Fibroblast of lung (primary cell): ENCODE measurements at places on chromosomes 5 and 9.
A peak's percentile ranks its signal among the peaks of the same experiment; 100 is the strongest.

DNA sequence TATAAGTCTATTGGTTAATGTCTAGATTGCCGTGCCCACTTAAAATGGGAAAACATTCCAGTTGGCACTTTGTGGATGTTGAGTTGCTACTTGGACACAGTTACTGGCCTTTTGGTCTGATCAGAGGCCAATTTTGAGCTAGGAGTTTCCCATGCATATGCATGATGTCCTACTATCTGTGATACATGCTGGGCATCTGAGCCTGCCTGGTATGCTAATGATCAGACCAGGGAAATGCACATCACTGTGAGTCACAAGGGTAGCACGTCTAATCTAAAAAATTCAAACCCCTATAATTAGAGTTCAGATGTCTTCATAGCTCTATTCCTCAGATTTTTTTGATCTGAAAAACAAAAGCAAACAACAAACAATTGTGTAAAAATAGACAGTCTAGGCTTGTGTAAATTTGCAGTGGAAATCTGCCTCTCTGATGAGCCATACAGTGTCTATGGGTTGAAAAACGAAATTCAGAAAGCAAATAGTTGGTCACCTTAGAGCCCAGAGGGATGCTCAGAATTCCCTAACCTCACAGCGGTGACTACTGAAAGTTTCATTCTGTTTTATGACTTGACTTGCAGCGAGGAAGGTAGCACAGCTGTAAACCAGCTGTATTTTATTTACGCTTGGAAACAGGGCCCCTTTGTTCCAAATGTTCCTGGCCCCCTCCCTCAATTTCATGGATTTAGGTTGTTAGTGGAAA lies 37.3 kb downstream of the PALM2AKAP2 start:
- no peak for DNase-seq

GRCh38 chr5:34699155-34700077 lies 43.3 kb downstream of the RAI14 start:
- no peak for DNase-seq

DNA sequence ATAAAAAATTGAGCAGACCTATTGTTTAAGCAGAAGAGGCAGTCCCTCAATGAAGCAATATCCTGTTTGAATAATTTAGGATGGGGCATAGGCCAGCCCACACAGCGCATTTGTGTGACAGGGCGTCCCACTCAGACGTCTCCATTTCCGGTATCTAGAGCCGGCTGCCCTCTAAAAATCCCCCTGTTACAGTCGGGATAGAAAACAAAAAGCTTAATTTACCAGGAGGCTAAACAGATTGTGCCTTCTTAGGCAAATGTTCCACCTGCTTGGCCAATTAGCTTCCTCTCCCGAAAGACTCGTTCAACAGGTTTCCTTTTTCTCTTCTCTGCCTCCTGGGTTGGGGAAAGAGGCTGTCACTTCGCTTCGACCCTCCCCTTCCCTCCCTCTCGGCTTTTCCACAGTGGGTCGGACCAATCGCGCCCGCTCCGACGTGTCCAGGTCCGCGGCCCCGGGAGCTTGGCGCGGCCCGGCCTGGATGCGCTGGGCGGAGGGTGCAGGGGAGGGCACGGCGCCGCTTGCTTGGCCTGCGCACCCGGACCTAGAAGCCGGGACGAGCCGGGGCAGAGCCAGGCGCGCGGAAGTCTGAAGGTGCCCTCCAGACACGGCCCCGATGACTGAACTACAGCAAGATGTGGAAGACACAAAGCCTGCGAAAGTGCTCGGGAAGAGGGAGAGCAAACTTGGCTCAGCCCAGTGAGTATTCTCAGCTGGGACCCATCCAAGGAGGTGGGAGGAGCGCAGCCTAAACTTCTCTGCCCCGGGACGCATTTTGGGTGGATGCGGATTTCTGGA lies at the start of gene GRAMD2B:
Gene GRAMD2B (plus strand): TSS at position 416 of the 795 bp plus-strand sequence. CDS start 198 bp downstream, at position 614.
- peak; percentile 94 for DNase-seq

- DNase-seq, result no peak
These were observed 34.0 kb downstream of the PDGFRB start for GRCh38 chr5:150121448-150122157.

- no peak for DNase-seq
These were observed 8.3 kb downstream of the ZDHHC11B start for GRCh38 chr5:775961-776861.

DNA sequence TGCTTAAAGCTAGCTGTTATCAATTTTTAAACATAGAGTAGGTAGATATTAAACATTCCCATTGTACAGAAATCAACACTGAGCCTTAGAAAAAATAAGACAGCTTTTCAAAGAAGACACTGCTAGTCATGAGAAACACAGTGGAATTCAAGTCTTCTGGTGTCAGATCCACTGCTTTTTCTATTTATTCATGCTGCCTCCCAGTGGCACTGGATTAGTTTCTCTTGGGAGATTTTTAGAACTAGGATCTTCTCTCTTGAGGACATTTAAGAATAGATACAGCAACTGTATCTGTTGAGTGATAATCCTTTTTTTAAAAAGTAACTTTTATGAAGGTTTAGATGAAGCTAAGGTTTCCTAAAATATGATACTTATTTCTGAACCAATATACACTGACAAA lies 1635.4 kb upstream of the C9orf72 start:
- no peak for DNase-seq

GRCh38 chr5:2459251-2459650 lies 292.2 kb downstream of the IRX2 start:
- DNase-seq, result no peak

DNA sequence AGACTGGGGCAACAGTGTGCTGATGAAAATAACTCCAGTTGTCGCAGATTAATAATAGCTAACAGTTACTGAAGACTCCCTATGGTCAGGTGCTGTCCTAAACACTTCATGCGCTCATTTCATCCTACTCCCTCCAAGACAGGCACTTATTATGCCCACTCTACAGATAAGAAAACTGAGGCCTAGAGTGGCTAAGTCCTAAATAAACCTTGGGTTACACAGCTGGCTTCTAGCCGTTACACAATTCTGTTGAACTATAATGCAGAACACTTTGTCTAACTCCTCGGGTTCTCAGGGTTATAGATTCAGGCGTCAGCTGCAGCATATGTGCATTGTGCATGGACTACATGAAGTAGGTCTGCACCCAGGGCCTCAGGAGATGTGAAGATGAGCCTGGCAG lies 103.9 kb downstream of the DAPK1 start:
- no peak for DNase-seq

DNA sequence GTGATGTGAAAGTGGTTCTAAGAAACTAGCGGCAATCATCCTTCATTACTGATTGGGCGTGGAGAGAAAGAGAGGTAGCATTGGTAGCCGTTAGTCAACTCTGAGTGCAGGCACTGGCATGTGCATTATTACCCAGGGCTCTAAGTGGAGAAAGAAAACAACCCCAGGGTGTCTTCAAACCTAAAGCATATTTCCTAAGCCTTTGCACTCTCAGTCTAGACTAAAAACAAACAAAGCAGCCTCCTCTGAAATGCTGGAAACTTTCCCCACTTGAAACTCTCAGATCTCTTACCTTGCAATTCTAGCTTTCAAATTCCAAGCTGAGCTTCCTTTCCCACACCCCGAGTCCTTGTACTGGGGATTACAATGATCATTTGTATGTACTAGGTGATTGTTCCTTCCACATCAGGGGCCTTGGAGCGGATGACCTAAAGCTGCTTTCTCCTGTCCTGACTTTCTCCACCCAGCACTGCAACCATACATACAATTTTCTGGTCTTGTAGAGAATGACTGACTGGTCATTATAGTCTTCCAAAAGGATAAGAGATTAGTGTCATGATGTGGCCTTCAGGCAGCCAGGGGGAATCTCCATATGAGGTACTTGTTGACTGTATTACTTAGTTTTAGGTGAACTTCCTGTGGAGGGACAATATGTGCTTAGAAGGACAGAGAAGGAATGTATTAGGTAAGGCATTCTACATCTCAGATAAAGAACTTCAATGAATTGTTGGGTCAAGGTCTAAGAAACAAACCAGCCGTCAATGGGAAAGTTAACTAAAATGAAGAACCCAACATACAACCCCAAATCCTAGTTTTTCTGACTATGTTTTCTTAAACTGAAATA lies 98.3 kb upstream of the CDKN2B start:
- peak; percentile 90 for DNase-seq

DNA sequence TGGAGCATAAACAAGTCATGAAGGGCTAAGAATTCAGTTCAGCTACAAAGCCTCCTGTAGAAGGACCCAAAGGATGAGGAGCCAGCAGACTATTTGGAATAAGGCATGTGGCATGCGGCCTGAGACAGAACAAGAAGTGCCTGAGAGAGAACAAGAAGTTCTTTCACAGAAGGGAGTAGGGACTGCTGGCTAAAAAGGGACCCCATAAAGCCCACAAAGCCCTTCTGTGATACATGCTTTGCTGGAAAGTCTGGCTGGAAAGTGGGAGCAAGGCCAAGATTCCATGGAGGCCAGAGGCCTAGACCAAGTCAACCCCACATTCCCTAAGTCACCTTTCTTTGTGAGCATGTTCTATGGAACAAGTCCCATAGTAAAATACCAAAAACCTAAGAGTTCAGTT lies 35.9 kb upstream of the UBAP2 start:
- DNase-seq, result peak; percentile 39

DNA sequence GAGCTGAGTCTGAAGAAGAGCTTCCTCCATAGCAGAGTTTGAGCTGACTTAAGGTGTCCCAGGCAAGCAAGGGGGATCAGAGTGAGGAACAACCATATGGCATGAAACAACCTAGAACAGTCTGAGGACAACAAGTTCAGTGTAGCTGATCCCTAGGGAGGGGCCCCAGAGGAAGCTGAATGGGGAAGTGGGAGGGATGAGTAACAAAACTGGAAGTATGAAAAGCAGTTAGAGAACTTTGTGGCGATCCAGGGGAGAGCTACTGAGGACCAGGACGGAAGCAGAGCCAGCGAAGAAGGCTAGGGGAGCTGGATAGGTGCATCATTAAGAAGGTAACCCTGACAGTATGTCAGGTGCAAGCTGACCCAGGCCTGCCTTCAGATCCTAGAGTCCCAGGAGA lies 580.8 kb downstream of the BNC2 start:
- DNase-seq, result no peak

DNA sequence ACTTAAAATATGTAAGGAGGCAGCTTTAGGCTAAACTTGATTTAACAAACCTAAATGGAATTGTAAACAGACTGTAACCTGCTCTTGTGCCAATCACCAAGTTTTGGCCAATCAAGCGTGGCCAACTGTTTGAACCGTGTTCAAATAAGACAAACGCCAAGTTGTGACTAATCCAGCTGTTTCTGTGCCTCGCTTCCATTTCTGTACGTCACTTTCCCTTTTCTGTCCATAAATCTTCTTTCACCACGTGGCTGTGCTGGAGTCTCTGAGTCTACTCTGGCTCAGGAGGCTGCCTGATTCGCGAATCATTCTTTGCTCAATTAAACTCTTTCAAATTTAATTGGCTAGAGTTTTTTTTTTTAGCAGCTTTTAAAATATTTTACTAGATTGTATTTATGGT lies 71.3 kb downstream of the LIX1 start:
- DNase-seq, result peak; percentile 98

GRCh38 chr9:124448019-124448418 lies 2.2 kb upstream of the ADGRD2 start:
- DNase-seq, result no peak

GRCh38 chr5:10724781-10725507 lies 36.1 kb downstream of the DAP start:
- peak; percentile 93 for DNase-seq

GRCh38 chr5:151643388-151643787 lies 43.3 kb downstream of the SPARC start:
- DNase-seq, result no peak
